Hematopoietic multipotent progenitor cell treated with erythropoietin and hydrocortisone succinate and interleukin-3 and kit ligand, for 8 days (in vitro differentiated cells): ENCODE measurements at places on chromosomes 5 and 9.

DNA sequence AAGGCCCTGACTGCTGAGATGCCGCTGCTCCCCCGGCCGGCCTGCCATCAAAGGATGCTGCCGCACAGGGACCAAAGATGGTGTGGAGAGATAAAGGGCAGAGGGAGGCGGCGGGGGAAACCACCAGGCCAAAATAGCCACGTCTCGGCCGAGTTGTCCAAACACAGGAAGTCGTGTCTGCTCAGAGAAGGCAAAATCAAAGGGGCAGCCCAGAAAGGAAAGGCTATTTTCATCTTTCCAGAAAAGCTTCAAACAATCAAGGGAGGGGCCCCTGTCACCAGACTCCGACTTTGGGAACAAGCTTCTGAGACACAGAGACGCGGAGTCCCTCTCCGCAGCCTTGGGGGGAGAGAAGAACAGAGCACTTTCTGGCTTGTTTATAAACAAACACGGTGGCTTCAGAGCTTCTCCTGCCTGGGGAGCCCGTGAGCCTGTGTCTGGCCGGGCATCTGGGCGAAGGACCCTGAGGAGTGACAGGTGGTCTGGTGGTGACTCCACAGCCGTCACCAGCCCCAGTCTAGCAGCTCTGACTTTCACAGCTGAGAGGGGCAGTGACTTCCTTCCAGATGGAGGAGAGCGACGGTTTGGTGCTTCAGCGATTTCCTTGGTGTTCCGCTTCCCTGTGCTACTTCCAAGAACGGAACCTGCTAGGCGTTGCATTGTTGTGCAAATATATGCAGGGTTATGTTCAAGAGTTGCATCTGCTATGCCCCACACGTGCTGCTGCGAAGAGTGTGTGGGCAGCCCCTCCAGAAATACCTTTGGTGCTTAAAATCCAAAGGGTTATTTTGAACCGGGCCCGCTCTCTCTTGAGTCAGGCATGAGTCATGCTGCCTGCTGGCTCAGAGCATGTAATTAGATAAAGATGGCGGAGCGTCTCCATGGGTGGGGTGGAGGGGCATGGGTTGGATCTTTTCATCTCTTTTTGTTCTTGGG is 24.0 kb downstream of the ADAMTSL2 start:
- DNase-seq: peak; percentile 38

DNA sequence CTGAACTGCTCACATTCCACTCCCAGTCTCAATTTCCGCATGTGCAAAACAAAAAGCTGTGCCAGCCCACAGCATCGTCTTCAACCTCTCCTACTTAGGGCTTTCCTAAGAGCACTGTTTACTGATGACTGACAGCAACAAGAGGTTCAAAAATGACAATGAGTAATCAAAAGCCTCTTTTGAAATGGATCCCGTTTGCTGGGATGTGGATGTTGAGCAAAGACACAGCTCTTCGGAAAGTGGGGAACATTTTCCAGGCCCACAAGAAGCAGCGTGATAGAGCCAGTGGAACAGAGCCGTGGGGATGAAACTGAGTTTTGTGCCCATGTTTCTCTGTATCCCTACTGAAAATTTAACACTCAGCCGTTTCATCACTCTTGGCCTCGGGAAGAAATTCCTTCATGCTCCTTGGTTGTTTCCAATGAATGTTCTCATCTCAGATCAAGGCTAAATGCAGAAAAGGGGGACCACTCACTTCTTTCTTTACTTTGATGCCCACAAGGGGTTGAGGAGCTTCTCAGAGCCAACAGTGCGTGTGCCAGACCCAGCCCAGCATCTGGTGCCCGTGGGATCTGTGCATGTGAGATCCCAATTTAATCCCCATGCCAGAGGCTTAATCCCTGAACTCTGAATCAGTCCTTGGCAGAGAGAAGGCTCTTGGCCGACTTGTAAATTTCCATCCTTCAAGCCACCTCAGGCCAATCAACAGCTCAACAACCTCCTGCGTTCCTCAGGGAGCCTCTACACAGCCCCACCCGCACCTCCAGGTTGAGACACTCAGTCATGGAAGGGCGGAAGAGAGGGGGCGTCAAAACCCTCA is 230.2 kb upstream of the DAPK1 start:
- no peak for DNase-seq

- DNase-seq: peak; percentile 50
These were observed 14.5 kb downstream of the SH2D3C start for GRCh38 chr9:127763918-127764384.

DNA sequence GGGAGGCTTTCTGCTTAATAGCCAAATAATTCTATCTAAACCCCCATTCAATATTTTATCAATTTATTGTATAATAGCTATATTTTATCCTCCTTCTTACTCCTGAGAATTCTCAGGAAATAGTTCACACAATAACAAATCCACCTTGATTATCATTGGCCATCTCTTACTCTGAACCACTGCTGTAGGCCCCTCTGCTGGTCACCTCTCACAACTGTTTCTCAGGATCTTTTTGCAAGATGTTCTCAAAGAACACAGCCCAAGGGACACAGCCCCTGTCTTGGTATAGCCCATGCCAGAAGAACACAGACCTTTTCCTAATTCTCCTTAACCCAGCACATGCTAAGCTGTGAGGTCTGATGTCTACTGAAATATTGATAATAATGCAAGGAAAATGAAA is 74.9 kb upstream of the HTR4 start:
- DNase-seq: no peak

DNA sequence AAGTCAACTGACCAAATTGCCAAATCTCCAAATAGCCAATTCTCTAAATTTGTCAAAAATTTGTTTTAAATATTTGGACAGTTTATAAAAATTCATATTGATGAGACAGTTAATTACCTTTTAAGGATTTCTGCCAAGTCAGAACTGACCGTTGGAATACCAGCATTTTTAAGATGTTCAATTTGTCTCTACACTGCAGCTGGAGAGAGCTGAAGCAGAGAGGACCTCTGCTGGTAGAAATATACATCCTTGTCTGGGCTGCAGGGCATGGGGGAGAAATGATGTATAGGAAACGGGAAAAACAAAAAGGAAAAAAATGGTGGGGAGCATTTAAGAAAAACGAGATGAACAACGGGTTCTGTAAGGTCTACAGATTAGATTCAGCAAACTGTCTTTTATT is 16.8 kb downstream of the NR6A1 start:
- DNase-seq: no peak

GRCh38 chr5:172064766-172065165 is 58.3 kb upstream of the FBXW11 start:
- DNase-seq: no peak

- no peak for DNase-seq
These were observed 25.6 kb upstream of the ERBIN start for GRCh38 chr5:65900746-65901145.

GRCh38 chr5:64918083-64918482 is 149.4 kb downstream of the CWC27 start:
- DNase-seq: no peak

GRCh38 chr5:166942948-166943347 is 1348.5 kb upstream of the WWC1 start:
- no peak for DNase-seq
